ENCODE measurements at places on chromosomes 3 and 15.

DNA sequence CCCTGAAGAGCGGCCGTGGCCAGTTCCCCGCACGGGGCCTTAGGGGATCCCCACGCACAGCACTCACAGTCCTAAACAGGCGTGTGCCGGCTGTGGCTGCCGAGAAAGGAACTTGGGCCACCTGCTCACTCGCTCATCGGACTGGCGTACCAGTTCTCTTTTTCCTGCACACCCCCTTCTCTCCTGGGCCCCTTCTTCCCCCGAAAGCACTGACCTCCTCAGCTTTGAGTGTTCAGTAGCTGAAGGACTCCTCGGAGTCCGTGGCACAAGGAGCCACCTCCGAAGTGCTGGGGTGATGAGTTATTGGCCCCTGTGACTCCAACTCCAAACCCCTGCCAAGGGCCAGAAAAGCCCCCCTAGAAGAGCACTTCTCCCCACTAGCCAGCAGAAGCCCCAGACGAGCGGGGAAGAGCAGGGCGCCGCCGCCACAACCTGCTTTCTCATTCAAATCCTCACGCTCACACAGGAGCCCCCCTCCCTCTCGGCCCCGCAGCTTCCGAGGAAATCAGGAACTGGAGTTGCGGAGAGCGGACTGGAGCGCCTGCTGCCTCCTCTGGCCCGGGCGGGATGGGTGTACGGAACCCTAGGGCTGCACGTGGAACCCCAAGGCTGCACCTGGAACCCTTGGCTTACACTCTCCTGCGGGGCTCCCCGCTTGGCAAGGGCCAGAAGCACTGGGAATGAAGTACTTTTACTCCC, at the start of gene PLCH1:
Gene PLCH1 (minus strand): TSS at position 446 of the 699 bp plus-strand sequence. CDS start 40,847 bp downstream, outside the sequence.
- peak; percentile 14 for DNase-seq

DNA sequence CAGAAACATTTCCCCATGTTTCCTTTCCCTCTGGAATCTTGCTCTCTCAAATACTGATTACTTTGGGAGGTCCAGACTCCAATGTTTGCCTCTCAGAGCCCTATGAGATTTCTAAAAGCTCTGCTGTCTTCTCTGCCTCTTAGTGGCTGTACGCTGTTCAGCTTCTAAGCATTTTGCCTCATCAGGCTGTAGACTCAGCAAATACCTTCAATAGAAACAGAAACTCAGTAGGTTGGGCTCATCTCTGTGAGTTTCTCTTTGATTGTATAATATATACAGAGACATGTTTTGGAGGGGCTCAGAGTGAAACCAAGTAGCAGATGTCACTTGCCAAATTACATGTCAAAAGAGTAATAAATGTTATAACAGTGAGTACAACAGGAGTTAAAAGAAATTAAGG, 380.8 kb upstream of the MEIS2 start:
- DNase-seq: no peak

DNA sequence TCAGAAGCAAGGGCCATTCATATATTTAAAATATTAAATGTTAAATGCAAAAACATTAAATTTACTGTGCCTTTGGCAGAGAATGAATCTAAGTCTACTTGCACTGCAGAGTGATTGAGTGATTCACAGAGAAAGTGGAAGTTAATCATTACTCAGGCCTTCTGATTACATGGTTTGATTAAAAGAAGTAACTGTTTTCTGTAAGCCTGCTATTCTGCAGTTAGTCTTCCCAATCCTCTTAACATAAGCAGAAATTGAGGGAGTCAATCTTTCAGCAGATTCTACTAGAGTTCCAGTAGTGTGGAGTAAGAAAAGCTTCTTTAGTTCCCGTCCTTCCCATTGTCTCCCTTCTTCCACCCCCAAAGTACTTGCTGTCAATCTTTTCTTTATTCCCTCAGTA, 1.5 kb downstream of the NLGN1 start:
- no peak for DNase-seq

GRCh38 chr3:45311953-45312801, 76.2 kb upstream of the LARS2 start:
- no peak for DNase-seq

DNA sequence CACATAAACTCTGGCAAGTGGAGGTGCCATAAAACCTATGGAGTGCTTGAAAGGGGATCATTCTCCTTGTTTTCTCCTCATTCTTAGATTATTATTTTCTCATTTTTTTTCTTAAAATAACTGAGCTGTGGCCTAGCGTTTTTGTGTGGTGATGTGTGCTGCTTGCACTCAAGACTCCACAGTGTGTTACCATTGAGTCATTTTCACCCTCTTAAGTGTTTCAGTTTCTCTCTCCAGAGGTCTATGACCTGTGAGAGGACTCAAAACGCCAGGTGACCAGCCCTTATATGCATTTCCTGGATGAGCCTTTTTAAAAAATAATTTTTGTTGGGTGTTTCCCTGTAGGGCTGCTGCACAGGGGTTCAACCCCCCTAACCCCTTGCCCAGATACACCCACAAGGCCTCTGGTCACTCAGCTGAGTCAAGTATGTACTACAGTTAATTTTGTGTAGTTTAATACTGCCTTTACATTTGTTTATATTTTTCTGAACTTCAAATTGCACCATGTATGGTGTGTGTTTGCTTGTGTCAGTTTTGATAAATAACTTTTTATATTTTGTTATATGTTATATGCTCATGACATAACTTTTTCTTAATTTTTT, 15.4 kb upstream of the BTLA start:
- no peak for DNase-seq

DNA sequence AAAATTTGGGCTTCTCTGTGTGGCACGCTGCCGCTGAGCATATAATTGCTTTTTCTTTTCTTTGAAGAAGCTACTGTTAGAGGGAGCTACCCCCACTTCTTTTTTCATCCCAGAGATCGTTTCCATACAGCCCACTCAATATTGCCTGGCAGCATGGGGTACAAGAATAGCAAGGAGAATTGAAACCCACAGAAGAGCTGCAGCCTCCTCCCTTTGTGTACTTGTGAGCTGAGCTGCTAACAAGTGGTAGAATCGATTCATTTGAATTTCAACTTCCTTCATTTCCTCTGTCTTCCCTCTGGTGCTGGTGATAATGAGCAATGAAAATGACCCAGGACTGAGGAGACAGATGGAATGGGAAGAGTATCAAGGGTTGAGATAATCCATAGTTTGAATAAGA, 64.9 kb downstream of the LRRC3B start:
- no peak for DNase-seq

DNA sequence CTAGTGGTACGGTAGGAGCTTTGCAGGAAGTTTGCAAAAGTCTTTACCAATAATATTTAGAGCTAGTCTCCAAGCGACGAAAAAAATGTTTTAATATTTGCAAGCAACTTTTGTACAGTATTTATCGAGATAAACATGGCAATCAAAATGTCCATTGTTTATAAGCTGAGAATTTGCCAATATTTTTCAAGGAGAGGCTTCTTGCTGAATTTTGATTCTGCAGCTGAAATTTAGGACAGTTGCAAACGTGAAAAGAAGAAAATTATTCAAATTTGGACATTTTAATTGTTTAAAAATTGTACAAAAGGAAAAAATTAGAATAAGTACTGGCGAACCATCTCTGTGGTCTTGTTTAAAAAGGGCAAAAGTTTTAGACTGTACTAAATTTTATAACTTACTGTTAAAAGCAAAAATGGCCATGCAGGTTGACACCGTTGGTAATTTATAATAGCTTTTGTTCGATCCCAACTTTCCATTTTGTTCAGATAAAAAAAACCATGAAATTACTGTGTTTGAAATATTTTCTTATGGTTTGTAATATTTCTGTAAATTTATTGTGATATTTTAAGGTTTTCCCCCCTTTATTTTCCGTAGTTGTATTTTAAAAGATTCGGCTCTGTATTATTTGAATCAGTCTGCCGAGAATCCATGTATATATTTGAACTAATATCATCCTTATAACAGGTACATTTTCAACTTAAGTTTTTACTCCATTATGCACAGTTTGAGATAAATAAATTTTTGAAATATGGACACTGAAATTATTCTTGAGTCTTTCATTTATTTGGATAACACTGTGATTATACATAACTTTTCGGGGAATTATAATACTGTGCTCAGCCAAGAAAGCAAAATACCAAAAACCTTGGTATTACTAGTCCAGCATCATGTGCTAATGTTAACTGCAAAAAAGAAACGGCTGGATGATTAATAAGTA, 2.2 kb downstream of the SOX2 start:
- no peak for DNase-seq

GRCh38 chr3:28467414-28467813, 118.8 kb upstream of the AZI2 start:
- DNase-seq: no peak

DNA sequence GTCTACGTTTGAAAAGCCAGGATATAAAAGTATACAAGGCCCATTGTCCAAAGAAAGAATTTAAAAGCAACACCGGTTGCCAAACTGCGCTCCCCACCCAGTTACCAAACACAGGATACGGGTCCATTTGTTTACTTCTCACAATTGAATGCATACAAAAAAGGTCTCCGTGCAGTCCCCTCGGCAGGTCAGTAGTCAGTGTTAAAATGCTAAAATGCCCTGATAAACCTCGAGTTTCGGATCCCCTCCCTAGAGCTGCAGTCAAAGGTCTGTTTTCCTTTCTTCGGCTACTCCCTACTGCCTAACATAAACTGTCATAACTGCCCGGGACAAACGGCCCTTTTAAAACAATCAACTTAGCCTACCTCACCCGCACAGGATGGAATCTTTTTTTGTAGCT, 534.6 kb downstream of the FOXP1 start:
- no peak for DNase-seq

DNA sequence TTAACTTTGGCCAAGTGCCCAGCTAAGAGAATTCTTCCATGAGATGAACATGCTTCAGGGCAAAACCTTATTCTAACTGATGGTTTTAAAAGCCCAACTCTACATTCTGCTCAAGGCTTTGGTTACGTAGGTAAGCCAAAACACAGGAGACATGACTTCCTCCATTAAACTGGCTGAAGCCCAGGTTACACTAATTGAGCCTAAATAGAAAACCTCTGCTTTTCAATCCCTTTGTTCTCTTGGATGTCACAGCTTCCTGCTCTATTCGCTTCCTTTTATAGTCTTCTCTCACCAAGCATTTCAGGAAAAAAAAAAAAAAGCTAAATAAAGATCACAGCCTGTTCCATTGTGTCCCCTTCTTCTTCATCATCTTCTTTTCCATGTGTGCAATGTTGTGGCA, 420.4 kb downstream of the TIGIT start:
- DNase-seq: no peak

GRCh38 chr15:93217343-93217742, 128.3 kb upstream of the RGMA start:
- no peak for DNase-seq

DNA sequence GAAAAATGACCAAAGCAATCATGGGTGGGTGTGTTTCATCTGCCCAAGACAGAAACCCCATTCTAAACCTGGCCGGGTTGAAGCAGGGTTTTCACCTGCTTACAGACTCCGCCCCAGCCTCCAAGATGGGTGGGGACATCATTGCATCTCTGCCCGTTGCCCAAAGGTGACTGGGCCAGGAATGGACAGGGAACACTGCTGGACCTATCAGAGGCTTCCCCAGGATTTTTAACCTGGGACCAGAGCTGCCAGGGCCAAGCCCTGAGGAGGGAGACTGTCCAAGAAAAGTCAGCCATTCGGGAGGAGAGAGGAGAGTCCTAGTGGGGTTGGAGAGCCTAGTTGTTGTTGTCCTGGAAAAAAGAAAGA, 109.7 kb upstream of the ALDH1A3 start:
- DNase-seq: no peak

DNA sequence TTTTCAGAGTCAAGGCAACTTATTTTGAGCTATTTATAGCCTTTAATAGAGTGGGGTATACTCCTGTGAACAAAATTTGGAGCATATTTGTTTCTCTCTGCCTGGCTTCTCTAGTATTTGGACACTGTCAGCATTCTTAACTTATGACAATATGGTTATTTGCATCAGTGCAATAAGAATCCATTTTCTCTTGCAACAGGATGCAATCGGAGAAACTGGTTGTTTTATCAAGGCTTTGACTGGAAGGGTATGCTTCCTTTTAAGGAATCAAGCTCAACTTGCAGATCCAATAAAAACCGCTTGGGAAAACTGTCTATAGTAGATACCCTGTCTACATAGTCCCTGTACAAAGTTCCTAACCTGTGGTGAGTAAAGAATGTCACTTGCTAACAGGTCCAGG, 106.7 kb downstream of the DPH6 start:
- no peak for DNase-seq

DNA sequence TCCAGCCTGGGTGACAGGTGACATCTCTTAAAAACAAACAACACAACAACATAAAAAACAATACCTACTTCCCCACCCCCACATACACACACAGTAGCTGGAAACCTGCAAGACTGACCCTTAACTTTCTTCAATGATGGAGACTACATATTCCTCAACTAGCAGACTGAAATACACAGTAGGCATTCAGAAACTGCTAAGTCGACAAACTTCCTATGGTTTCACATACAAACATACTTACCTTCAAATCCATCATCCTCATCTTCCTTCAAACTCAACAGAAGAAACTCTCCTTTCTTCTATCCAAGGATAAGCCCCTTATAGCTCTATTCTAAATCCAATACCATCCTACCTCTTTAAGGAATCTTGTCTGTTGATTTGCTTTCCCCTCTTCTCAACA, 30.6 kb downstream of the DCUN1D1 start:
- DNase-seq: no peak

DNA sequence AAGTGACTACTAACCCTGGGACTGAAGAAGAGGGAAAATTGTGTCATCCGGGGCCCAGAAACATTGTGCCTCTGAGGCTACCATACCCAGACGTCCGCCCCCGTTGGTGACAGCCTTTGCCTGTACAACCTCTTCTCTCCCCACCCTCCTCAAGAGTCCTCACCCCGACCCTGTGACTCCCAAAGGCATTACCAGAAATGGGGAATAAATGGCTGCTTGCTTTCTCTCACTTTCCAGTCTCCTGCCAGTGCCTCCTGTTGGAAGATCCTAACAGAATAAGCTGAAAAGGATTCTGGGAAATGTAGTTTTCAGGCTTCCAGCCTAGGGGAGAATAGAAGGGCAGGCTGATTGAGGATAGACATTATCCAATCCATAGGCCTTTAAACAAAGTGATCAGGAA, 30.8 kb upstream of the SLC25A36 start:
- no peak for DNase-seq

DNA sequence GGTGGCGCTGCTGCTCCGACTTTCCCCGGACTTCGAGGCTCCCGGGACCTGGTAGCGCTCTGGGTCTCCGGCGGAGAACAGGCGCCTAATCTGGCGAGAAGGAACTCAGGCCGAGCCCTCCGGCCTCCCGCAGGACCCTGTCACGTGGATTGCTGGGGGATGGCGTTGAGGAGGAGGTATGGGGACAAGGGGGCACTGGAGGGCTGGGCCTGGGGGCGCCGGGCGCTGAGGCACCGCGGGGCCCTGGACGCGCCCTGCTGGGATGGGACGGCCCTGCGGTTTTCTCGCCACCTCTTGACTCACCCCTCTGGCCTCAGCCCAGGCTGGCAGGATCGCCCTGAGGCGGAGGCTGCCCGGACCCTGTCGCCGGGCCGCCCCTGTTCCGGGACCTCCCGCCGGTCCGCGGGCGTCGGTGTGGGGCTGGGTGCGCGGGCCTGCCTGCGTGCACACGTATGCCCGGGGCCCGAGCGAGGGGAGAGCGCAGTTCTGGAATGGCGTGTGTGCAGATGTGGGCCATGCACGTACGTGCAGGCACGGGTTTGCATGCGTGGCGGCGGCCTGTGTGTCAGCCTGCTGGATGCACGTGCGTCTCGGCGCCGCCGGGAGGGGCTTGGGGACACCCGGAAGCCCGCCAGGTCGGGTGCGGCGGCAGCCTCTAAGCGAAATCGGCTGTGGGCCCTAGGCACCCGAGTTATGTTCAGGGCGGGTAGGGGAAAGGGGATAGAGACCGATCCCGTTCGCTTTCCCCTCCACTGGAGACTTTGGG, 752 bp downstream of the C15orf39 start:
- DNase-seq: peak; percentile 82

- DNase-seq: no peak
Observed at GRCh38 chr3:129890125-129890524, 3.4 kb downstream of the TMCC1 start.

- no peak for DNase-seq
Observed at GRCh38 chr3:123559040-123559861, 25.6 kb downstream of the HACD2 start.
